ENCODE measurements at places on chromosomes 6 and 20.

GRCh38 chr6:2807342-2808090 lies 34.1 kb downstream of the SERPINB1 start:
- no peak for DNase-seq

GRCh38 chr6:22613695-22614094 lies 44.3 kb downstream of the HDGFL1 start:
- DNase-seq, result no peak

DNA sequence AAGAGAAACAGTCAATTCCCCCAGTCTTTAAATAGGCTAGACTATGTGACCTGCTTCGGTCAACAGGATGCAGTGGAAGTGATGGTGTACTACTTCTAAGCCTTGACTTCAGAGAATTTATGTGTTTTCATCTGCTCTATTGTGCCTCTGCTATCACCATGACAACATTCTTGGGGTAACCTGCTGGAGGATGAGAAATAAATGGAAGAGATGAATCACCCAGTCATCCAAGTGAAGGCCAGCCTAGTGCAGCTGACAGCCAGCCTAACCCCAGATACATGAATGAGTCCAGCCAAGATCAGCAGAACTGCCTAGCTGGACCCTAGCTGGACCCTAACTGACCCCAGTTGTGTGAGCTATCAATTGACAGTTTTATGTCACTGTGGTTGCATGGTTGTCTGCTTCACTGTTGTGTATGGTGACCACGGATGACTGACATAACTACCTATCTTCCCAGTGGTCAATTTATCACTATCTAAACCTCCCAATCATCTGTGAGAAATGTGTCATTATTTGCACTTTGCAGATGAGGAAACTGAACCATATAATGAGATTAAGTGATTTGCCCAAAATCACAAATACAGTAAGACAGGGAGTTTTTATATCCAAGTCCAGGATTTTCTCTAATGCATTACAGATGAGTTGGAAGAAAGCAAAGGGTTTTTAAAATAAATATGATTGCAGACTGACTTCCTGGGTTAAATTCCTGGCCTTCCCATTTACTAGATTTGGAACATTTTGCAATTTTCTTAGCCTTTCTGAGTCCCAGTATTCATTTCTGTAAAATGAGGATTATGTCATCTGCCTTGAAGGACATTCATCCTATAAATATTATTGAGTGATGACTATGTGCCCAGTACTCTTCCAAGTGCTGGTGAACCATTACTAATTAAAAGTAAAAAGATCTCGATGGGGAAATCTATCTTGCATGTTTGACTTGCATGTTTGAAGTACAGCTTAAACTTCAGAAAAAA lies 136.4 kb upstream of the PLCB4 start:
- DNase-seq, result no peak

- no peak for DNase-seq
Observed at GRCh38 chr6:45741437-45742171, 274.1 kb downstream of the CLIC5 start.

GRCh38 chr6:170174124-170174770 lies 116.6 kb downstream of the DLL1 start:
- DNase-seq, result no peak

DNA sequence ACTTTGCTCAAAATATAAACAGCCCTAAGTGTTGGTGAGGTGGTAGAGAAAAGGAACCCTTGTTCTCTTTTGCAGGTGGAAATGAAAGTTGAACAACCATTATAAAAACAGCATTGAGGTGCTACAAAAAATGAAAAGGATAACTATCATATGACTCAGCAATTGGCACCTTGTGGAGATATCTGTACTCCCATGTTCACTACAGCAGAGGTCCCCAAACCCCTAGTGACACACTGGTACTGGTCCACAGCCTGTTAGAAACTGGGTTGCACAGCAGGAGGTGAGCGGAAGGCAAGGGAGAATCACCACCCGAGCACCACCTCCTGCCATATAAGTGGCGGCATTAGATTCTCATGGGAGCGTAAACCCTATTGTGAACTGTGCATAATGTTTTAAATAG lies 267.4 kb upstream of the THEMIS start:
- no peak for DNase-seq

DNA sequence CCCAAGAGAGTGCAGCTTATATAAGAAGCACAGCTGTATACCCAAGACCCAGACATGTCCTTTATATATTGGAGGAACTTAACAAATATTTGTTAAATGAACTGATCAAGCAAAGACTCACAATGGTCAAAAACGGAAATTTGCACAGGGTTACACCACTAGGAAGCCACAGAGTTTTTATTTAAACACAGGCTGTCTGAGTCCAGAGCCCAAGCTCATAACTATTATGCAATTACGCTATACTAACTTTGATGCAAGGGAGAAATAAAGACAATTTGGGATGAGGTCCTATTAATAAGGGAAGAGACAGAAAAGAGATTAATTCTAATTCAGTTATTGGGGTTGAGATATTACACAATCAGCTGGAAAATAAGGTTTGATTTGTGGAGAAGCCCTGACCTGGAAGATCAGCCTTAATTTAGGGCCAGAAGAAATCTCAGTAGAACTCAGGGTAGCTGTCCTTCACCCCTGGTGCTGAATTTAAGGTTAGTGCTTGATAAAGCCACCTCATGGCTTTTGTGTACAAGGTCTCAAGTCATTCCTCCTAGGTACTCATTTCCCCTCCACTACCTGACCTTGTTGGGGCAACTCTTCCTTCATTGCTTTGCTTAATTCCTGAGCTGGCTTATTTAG lies 10.5 kb upstream of the ZNF334 start:
- no peak for DNase-seq

DNA sequence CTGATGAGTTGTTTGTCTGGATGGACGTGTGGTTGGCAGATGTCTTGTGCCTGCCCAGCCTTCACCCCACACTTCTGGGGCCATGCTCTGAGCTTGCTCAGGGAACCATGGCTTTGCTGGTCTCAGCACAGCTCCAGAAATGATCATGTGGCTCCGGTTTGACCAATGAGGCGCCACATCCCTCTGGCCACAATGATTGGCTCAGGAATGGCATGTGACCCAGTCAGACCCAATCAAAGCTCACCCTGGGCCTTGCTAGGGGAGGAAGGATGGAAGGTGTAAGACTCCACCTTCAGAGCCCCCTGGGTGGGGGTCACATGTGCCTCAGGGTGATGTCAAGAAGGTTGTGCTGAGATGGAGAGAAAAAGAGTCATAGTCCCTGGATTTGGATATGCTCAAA lies 281.6 kb upstream of the SULF2 start:
- DNase-seq, result no peak

GRCh38 chr6:34145161-34146020 lies 496 bp downstream of the GRM4 start:
- DNase-seq, result peak; percentile 62

GRCh38 chr20:53245574-53245973 lies 273.4 kb downstream of the TSHZ2 start:
- DNase-seq, result no peak
